ENCODE measurements at places on chromosomes 1 and 21. TPM values are rescaled to one million over a fixed set of nuclear protein-coding genes. Genes with fewer than 3 reads are reported as not detected.

PARS2 gene
- total RNA-seq, result 10.0 TPM

CTTNBP2NL gene
- total RNA-seq, result 35.1 TPM

CELA3B gene
- not detected for total RNA-seq

GRCh38 chr1:65674522-65674921 lies 118.2 kb upstream of the PDE4B start:
- DNase-seq, result no peak

DNA sequence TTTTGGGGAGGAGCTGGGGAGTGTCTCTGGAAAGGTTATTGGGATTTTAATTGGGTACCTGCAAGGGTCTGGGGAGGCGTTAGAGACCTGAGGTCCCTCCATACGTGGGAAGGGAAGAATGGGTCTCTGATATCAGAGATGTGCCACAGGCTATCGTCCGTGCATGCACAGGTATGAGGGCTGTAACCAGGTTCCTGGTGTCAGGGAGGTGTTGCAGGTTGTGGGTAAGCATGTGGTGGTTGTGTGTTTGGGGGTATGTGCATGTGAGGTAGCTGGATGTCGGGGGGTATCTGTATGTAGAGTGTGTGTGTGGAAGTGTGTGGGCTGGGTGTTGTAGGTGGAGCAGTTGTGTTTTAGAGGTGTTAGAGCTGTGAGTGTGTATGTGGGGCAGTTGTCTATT lies 8.3 kb downstream of the AHDC1 start:
- DNase-seq, result no peak

DNA sequence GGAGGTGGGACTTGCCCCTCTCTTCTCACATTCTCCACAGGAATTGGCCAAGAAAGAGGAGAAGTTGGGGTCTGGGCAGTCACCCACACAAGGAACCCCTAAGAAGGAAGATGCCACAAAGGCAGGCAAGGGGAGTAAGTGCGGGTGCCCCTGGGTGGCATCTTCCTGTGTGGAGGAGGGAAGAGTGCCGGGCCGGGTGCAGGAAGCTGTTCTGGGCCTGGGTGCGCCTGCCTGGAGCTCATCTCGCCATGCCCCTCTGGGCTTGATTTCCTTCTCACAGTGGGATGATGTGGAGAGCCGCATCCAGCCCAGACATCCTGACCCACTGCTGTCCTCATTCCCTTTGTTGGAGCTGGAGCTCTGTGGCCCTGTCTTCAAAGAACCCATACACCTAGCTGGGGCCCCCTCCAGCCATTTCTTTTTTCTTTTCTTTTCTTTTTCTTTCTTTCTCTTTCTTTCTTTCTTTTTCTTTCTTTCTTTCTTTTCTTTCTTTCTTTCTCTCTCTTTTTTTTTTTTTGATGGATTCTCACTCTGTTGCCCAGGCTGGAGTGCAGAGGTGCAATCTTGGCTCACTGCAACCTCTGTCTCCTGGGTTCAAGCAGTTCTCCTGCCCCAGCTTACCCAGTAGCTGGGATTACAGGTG lies 9.3 kb downstream of the LRRC71 start:
- DNase-seq, result no peak

GRCh38 chr1:30779294-30780071 lies 21.9 kb upstream of the LAPTM5 start:
- DNase-seq, result peak; percentile 70

Data from H1 (cell line).